ENCODE measurements at places on chromosomes 13 and 19.
A peak's percentile ranks its signal among the peaks of the same experiment; 100 is the strongest.

DNA sequence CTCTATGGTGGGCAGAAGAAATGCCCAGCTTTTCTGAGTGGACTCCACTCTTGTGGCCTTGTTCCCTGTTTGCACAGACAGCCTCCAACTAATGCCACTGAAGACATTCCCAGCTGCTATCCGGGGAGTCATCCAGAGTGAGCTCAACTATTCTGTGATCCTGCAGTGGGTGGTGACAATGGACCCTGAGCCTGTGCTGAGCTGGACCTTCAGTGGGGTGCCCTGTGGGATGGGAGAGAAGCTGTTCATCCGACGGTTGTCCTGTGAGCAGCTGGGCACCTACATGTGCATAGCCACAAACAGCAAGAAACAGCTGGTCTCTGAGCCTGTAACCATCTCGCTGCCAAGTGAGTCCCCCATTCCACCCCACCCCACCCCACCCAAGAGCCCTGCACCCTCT lies 10.3 kb downstream of the IGSF23 start:
- DNase-seq, result no peak

GRCh38 chr13:61146158-61146557 lies 269.5 kb downstream of the PCDH20 start:
- DNase-seq, result no peak

GRCh38 chr19:55452749-55453346 lies 8.6 kb downstream of the ISOC2 start:
- DNase-seq, result peak; percentile 69

- no peak for DNase-seq
These were observed 19.9 kb upstream of the ARGLU1 start for GRCh38 chr13:106587787-106588186.

GRCh38 chr19:31910224-31910623 lies 435.2 kb upstream of the ZNF507 start:
- no peak for DNase-seq

GRCh38 chr19:19053508-19054314 lies 10.1 kb upstream of the SLC25A42 start:
- DNase-seq, result peak; percentile 26
